HepG2 (cell line): ENCODE measurements at places on chromosomes 1 and 21. TPM values are rescaled to one million over a fixed set of nuclear protein-coding genes. Genes with fewer than 3 reads are reported as not detected.
A peak's percentile ranks its signal among the peaks of the same experiment; 100 is the strongest.

DNA sequence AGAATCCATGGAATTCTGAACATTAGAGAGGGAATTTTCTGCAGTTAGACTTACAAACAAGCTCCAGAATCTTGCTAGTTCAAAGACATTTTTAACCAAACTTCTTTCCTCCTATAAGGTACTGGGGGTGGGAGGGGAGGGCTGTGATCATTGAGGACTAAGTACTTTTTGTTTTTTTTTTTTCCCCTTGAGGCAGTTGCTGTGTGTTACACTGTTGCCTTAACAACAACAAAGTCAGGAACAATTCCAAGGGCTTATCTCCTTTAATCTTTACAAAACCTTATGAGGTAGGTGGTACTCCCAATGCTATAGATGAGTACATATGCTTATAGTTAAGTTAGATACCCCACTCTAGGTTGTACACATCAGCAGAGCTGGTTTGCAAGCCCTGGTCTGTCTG is 62.9 kb downstream of the PPP1R12B start:
- no peak overlapping the region for H3K4me3 ChIP-seq
- DNase-seq = no peak
- H3K36me3 ChIP-seq = no peaks in the 10 kb centered on the region
- H3K27me3 ChIP-seq = no peaks in the 10 kb centered on the region
- H3K4me1 ChIP-seq = no peaks in the 10 kb centered on the region
- H3K27ac ChIP-seq = no peak overlapping the region

GRCh38 chr1:91979383-91979782 is 30.2 kb downstream of the BRDT start:
- no peak for DNase-seq
- no peaks in the 10 kb centered on the region; the same call in 1 of the 2 replicates for H3K27me3 ChIP-seq
- H3K4me1 ChIP-seq = no peaks in the 10 kb centered on the region
- H3K36me3 ChIP-seq = no peaks in the 10 kb centered on the region

DNA sequence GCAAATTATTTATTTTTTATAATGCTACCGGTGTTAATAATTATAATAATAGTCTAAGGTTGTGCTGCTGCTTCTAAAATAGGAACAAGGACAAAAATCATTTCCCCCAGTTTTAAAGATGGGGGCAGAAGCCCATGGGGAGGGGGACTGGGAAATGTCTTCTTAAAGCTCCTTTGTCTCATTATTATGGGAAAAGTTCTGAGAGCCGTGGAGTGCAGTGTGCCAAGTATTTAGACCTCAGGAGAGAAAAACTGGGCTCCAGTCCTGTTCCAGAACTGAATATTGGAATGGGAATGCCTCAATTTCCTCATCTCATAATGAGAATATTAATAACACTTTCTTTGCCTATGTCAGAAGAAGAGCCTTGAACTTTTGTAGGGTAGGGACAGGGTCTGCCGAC is 40.9 kb upstream of the ATF3 start:
- no peaks in the 10 kb centered on the region for H3K27me3 ChIP-seq
- peaks cover 15% of the 10 kb centered on the region for H3K4me1 ChIP-seq
- no peaks in the 10 kb centered on the region for H3K36me3 ChIP-seq
- H3K27ac ChIP-seq = no peak overlapping the region
- no peak overlapping the region for H3K4me3 ChIP-seq

DNA sequence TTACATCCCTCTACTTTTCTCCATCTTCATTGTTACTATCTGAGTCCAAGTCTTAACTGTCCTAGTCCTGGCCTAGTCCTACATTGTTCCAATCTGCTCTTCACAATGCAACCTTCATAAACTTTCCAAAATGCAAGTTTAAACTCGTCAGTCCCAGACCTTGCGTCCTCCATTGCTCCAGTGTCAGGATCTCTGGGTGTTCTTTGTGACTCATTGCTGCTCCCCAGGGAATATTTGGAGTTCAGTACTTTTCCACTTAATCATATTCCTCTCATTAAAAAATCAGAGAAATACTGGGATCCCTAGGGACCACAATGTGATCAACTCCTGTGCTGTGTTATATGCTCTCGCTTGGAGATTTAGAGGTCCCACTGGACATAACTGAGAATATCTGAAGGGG is 18.0 kb upstream of the KPRP start:
- DNase-seq = no peak
- H3K36me3 ChIP-seq = no peaks in the 10 kb centered on the region
- no peaks in the 10 kb centered on the region for H3K27me3 ChIP-seq
- no peak overlapping the region for H3K4me3 ChIP-seq
- H3K4me1 ChIP-seq = peaks cover 8% of the 10 kb centered on the region; the same call in 1 of the 2 replicates

DNA sequence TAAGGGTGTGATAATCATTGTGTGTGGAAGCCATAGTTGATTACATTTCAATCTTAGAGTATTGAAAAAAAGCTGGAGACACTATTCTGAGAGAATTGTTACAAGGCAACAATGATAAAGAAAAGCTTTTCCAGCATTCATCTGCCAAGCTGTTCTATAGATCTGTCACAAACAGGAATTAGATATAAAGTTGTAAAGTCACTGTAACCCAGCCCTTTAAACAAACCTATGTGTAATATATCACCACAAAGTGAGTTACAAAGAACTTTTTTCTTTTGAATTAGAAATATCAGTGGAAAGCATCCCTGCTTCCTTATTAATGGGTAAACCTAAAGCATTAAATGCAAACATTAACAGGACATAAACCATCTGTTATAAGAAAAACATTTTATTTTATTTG is 55.4 kb downstream of the RPAP2 start:
- H3K27ac ChIP-seq = no peak overlapping the region
- H3K36me3 ChIP-seq = peaks cover 15% of the 10 kb centered on the region; the same call in 2 of the 3 replicates
- peaks cover under 1% of the 10 kb centered on the region; the same call in 1 of the 2 replicates for H3K4me1 ChIP-seq
- no peak overlapping the region for H3K4me3 ChIP-seq

- no peak overlapping the region for H3K4me3 ChIP-seq
- no peaks in the 10 kb centered on the region for H3K27me3 ChIP-seq
- no peak for DNase-seq
- H3K4me1 ChIP-seq = no peaks in the 10 kb centered on the region
- H3K27ac ChIP-seq = no peak overlapping the region
These were observed 210.6 kb downstream of the ROR1 start for GRCh38 chr1:63984257-63984929.

DNA sequence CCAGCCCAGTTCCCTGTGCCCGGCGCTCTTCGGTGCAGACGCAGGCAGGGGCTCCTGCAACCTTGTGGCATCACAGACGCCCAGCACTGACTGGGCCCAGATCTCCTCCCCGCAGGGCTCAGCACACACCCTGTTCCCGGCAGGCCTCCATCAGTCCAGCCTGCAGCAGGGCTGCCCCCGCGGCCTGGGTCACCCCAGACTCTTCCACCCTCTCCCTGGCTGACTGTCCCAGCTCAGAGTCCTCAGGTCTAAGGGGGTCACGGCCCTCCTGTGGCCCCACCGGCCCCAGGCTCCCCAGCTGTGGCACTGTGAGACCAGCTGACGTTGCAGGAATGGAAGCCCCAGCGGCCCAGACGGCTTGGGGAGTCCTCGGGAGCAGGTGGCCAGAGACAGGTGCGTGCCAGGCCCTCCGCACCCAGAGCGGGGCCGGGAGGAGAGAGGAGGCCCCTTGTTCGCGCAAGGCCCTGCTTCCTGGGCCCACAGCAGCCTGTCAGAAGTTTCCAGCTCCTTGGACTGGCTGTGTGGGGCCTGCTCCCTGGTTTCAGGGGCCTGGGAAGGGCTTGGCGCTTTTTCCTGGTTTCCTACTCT is 4.2 kb downstream of the B3GALT6 start:
- H3K36me3 ChIP-seq = no peaks in the 10 kb centered on the region
- no peak overlapping the region for H3K27ac ChIP-seq
- peaks cover 84% of the 10 kb centered on the region for H3K4me1 ChIP-seq
- no peaks in the 10 kb centered on the region; the same call in 1 of the 2 replicates for H3K27me3 ChIP-seq
- H3K4me3 ChIP-seq = 0 out of 2 replicates have a peak overlapping the region, but pooled peaks have one; percentile 23

- H3K4me1 ChIP-seq = peaks cover 50% of the 10 kb centered on the region
- no peaks in the 10 kb centered on the region for H3K36me3 ChIP-seq
- peaks cover 5% of the 10 kb centered on the region; the same call in 1 of the 2 replicates for H3K27me3 ChIP-seq
- H3K4me3 ChIP-seq = no peak overlapping the region
These were observed 3.9 kb downstream of the SH2D5 start for GRCh38 chr1:20728371-20729154.

DNA sequence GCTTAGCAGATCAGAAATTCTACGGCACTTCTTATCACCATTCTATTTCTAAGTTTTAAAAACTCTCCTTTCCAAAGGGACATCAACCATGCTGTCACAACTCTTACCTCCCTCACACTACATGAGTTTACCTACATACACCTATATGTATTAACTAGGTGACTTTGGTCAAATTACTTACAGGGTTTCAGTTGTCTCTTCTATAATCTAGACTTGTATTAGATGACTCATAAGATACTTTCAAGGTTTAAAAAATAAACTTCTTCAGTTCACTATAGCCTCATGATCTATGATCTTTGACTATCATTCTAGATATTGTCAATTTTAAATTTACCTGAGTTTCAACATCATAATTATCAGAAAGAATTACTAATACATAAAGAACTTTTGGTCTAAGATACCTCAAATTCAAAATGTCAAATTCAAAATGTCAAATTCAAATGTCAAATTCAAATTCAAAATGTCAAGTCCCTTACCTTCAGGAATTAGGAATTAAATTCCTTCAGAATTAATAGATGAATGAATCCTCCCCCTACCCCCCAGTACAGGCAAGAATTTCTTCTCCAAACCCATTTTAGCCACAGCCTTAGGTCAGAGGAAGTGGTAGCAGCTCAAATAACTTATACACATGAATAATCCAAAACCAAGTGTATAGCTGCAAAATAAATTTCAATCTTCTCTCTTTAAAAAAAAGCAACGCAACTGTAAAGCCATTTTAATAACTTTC is 31.1 kb downstream of the OTUD7B start:
- H3K4me3 ChIP-seq = no peak overlapping the region
- peak overlapping the region; percentile 22 for H3K27ac ChIP-seq
- H3K36me3 ChIP-seq = peaks cover 4% of the 10 kb centered on the region
- H3K4me1 ChIP-seq = peaks cover 44% of the 10 kb centered on the region

- no peak for DNase-seq
- no peaks in the 10 kb centered on the region for H3K4me1 ChIP-seq
- no peak overlapping the region for H3K4me3 ChIP-seq
- no peaks in the 10 kb centered on the region for H3K36me3 ChIP-seq
- no peak overlapping the region for H3K27ac ChIP-seq
These were observed 2.3 kb downstream of the PAX7 start for GRCh38 chr1:18632783-18633421.

- H3K27ac ChIP-seq = no peak overlapping the region
- H3K27me3 ChIP-seq = no peaks in the 10 kb centered on the region
- no peaks in the 10 kb centered on the region for H3K36me3 ChIP-seq
- H3K4me3 ChIP-seq = no peak overlapping the region
- H3K4me1 ChIP-seq = no peaks in the 10 kb centered on the region
These were observed 740.1 kb downstream of the MATN1 start for GRCh38 chr1:29983321-29983720.

DNA sequence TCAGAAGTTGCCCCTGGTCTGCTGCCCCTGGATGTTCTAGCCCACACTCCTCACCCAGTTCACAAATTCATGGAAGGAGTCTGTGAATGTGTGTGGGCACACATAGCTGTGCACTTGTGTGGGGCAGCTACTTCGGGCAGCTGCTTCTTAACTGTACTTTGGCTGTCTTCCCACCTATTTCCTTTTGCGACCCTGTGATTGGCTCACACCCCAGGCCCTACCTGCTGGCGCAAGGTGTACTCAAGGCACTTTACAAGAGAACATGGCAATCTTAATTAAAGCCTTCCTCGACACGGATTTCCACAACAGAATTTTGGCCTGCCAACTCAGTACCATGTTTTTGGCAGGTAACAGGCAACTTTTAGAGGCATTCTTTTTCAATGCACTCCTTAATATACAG is 86.5 kb upstream of the CTTNBP2NL start:
- H3K36me3 ChIP-seq = no peaks in the 10 kb centered on the region
- H3K4me3 ChIP-seq = no peak overlapping the region
- no peak for DNase-seq
- no peaks in the 10 kb centered on the region for H3K4me1 ChIP-seq
- H3K27me3 ChIP-seq = peaks cover 3% of the 10 kb centered on the region; the same call in 1 of the 3 replicates
- H3K27ac ChIP-seq = no peak overlapping the region

Gene SPRR2G
- not detected in 2 replicates for total RNA-seq

Gene CSMD2
- not detected in 2 replicates for total RNA-seq

Gene IGSF21
- total RNA-seq = not detected in 2 replicates

Gene FNBP1L
- 27.1 and 41.3 TPM in 2 replicates for total RNA-seq

Gene CD53
- not detected in 2 replicates for total RNA-seq

Gene IRF6
- 0.02 TPM in 1 of 2 replicates, not detected in the other for total RNA-seq

Gene PGLYRP3
- total RNA-seq = not detected in 2 replicates
